Stimulated activated CD8-positive, alpha-beta memory T cell treated with anti-CD3 and anti-CD28 coated beads, Interleukin-4, amount 100 ng/mL, for 1 hour (primary cell): ENCODE measurements at places on chromosomes 7 and 10.

- DNase-seq, result no peak
Observed at GRCh38 chr7:120984406-120984805, 4.1 kb upstream of the CPED1 start.

GRCh38 chr10:49171326-49172060, 16.7 kb downstream of the TMEM273 start:
- no peak for DNase-seq

- no peak for DNase-seq
Observed at GRCh38 chr7:102146122-102146521, 140.5 kb upstream of the SH2B2 start.

DNA sequence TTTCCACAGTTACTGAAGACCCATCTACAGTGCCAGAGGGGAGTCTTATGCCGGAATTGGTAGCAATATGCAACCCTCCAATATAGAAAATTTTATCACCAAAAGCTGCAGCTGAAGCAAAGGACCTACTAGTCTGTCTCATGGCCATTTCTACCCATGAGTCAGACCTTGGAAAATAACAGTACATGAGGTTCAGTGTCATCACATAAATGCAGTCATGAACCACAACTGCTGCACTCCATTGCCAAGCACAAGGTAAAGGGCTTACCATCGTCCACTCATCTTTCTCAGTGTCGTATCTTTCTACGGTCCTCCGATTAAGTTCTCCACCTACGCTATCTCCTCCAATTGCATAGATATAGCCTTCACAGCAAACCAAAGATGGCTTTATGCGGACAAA, 21.8 kb downstream of the KBTBD2 start:
- DNase-seq, result no peak

DNA sequence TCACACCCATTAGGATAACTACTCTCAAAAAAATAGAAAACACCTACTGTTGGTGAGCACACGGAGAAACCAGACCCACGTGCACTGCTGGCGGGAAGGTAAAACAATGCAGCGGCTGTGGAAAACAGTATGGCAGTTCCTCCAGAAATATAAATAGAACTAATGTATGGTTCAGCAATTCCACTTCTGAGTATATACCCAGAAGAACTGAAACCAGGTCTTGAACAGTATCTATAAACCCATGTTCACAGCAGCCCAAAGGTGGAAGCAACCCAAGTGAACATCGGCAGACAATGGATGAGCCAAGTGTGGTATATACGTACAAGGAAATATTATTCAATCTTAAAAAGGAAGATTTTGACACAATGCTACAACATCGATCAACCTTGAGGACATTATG, 164.7 kb downstream of the ZMYND11 start:
- DNase-seq, result no peak
